ENCODE measurements at places on chromosomes 6 and 20. TPM values are rescaled to one million over a fixed set of nuclear protein-coding genes. Genes with fewer than 3 reads are reported as not detected.

BTNL2 gene
- not detected for total RNA-seq

ID4 gene
- total RNA-seq, result 11.0 TPM

SPATA25 gene
- 0.29 TPM for total RNA-seq

LGSN gene
- not detected for total RNA-seq

SDC4 gene
- total RNA-seq, result 122 TPM

TGM3 gene
- 0.12 TPM for total RNA-seq

ECT2L gene
- total RNA-seq, result not detected

PYGB gene
- total RNA-seq, result 70.8 TPM

- DNase-seq, result no peak
These were observed 30.3 kb upstream of the RCAN2 start for GRCh38 chr6:46521464-46521971.

- no peak for DNase-seq
These were observed 772 bp downstream of the HINT3 start for GRCh38 chr6:125957391-125957693.

- no peak for DNase-seq
These were observed 69.8 kb downstream of the TMEM170B start for GRCh38 chr6:11607383-11607782.

DNA sequence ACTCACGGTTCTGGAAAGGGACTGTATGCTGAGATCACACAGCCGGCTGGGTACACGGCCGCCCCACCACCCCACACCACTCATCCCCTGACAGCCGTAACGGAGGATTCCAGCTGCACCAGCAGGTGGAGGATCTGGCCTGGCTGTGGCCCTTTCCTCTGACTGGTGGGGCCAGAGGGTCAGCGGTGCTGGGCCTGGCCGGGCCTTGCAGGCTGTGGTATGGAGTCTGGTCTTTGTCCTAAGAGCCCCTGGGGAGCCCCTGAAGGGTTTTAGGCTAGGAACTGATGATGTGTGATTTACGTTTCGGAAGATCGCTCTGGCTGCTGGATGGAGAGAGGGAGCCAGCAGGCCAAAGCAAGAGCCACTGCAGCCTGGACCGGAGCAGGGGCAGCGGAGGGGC, 26.6 kb downstream of the NOL4L start:
- DNase-seq, result no peak

- peak; percentile 83 for DNase-seq
These were observed 42.8 kb upstream of the UBR2 start for GRCh38 chr6:42520786-42521607.

GRCh38 chr6:120615238-120615637, 719.0 kb downstream of the TBC1D32 start:
- no peak for DNase-seq

- no peak for DNase-seq
These were observed 11.7 kb downstream of the UST start for GRCh38 chr6:148758492-148758891.

GRCh38 chr6:30917041-30917440, 3.0 kb downstream of the VARS2 start:
- no peak for DNase-seq
